AML-193 (cell line): ENCODE measurements at places on chromosomes 5 and 9.

- DNase-seq: no peak
These were observed 268.8 kb upstream of the IRX1 start for GRCh38 chr5:3326841-3327232.

DNA sequence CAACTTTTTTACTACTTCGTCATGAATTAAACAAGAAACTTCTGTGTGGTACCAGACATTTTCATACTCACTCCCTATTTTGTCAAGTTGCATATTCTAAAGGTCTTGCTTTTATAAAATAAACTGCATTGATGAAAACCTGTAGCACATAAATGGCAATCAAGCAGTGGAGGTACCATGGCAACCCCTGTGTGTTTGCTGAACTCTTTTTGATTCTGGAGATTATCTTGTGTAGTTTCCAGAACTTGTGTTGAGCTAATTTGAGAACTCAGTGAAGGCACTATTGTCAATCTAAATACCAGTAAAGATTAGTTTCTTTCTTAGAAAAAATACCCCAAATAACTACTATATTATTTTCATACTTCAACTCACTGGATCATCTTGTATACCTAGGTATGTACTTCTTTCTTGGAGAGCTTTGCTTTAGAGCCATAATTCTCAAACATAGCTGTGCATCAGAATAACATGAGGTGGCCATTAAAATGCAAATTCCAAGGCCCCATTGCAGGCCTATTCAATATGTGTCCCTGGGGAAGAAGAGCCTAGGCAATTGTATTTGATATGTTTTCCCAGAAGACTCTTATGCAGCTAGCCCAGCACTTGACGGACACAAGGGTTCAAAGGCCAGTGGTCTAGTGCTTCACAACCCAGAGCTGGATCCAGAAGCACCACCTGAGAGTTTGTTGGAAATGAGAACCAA is 9.8 kb upstream of the PRLR start:
- no peak for DNase-seq

DNA sequence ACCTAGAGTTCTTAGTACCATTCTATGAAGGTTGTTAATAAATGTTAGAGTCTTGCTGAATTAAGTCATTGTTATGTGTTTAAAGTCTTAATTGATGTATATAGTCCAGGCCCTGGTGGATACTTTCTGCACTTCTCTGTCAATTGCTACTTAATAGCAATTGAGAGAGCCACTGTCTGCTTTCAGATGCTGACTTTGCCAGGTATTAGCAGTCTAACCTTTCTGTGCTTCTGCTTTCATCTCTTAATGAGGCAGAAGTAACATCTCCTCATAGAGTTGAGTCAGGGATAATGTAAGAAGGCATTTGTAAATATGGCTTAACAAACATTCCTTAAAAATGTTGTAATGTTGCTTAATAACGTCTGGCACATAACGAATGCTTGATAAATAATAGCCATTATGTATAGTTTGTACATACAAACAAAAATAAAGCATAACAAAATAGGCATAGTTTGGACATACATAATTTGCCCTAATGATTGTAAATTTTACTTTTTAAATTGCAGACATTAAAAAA is 28.3 kb downstream of the RASGRF2 start:
- DNase-seq: no peak

- peak; percentile 97 for DNase-seq
These were observed 210.6 kb downstream of the AUH start for GRCh38 chr9:91150998-91151717.

DNA sequence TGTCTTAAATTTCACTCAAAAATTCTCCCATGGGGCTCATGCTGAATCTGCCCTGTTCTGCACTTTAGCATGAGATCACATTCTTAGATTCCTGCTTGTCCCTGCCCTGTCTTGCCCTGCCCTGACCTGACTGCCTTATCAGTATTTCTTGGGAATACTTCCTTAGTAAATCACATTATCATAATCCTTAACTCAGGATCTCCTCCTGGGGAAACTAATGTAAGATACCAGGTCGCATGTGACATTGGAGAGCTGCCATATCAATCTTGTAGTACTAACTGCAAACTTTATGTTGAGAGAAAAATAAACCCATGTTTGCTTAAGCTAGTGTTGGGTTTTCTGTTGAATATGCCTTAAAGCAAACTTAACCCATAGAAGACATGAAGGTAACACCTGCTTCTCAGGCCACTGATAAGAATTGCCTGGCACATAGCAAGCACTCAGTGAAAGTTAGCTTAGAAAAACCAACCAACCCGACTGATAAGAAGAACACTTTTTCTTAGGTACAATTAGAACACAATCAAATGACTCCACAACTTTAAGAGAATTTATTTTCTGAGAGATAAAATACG is 53.3 kb downstream of the IL33 start:
- DNase-seq: no peak
